ENCODE measurements at places on chromosomes 4 and X.

- no peak for DNase-seq
These were observed 351.2 kb downstream of the ARHGAP24 start for GRCh38 chr4:85826060-85826678.

DNA sequence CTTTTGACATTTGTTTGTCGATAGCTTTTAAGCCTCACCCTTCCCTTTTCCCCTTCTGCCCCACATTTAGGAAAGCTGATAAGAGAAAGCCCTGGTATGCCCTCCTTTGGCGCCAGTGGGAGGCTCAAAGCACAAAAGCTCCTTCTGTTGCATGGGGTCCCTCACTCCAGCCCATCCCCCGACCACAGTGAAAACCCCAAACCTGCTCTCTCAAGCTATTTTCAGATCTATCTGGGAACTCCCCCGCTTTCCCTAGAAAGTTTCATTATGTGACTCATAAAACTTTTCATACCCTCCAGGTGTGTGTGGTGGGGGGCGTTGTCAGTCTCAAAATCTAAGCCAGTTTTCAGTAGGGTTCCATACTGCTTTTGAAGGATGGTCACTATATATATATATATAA is 259.0 kb upstream of the PCDH7 start:
- no peak for DNase-seq

GRCh38 chr4:156798438-156798837 is 173.2 kb downstream of the PDGFC start:
- DNase-seq: no peak

- no peak for DNase-seq
These were observed 301.4 kb upstream of the AADAT start for GRCh38 chr4:170391066-170391740.

GRCh38 chr4:15395311-15395710 is 32.5 kb upstream of the C1QTNF7 start:
- no peak for DNase-seq

DNA sequence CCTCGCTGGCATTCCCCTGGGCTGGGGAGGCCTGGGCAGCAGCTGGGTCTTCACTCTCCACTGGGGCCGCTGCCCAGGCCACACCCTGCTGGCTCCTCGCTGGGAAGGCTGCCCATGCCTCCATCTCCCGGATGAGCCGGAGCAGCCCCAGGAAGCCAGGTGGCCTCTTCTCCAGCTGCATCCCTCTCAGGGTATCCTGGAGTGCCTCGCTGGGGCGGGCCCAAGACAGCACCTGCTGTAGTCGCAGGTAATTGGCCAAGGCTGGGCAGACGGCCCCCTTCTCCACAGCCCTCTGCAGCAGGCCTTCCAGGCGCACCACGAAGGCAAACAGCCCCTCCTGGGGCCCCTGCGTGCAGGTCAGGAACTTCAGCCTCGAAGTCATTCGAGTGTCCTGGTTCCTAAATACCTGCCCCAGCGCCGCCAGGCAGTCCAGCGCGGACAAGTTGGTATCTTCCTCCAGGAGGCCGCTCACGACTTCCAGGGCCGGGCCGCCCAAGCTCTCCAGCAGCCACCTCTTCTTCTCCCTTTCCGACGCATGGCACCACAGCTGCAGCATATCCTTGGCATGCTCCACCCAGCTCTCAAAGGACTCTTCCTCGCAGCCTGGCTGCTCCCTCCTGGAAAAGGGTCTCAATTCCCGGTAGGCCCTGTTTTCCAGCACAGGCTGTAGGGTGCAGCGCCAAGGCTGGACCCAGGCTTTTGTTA is 3.7 kb downstream of the PNMA6E start:
- DNase-seq: no peak

- no peak for DNase-seq
These were observed 84.8 kb upstream of the BMP2K start for GRCh38 chr4:78691334-78691754.

DNA sequence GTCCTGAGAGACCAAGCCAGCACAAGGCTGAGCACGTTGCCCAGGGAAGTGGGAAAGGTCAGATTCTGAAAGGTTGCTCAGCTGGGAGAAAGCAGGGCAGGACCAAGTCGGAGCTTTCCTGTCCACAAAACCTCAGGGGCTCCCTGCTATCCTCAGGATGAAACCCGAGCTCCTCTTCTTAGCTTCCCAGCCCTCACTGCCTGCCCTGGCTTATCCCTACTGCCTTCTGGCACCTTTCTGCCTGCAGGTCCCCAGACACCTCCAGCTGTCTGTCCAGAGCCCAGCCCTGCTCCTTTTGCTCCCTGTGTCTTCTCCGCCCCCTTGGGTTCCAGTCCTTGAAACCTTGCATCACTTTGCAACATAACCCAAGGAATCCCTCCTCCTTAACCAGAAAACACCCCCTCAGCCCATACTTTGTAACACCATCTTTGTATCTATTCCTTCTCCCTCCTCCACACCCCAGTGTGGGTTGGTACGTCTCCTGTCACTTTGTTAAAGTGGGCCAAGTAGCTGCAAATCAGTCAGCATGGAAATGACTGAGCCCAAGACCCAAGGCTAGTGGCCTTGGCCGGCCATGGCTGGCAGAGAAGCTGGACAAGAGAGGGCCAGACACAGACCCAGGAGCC is 20.0 kb upstream of the PRRG3 start:
- DNase-seq: no peak

- DNase-seq: no peak
These were observed 19.7 kb downstream of the ZFP42 start for GRCh38 chr4:188015025-188015940.

GRCh38 chr4:176289561-176289960 is 20.5 kb upstream of the ASB5 start:
- no peak for DNase-seq

GRCh38 chr4:5801696-5802095 is 90.7 kb downstream of the EVC start:
- no peak for DNase-seq

DNA sequence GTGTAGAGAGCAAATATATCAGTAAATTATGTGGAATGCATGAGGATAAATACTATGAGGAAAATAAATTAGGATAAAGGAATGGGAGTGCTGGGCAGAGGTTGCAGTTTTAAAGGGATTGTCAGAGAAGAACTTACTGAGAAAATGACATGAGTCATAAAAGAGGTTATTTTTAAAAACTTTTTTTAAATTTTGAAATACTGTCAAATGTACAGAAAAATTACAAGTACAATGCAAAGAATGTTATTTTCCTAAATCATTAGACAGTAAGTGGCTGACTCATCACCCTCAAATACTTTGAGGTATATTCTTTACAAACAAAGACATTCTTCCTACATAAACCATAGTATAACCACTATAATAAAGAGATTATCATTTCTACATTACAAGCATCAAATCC is 29.8 kb upstream of the H2AZ1 start:
- DNase-seq: no peak

DNA sequence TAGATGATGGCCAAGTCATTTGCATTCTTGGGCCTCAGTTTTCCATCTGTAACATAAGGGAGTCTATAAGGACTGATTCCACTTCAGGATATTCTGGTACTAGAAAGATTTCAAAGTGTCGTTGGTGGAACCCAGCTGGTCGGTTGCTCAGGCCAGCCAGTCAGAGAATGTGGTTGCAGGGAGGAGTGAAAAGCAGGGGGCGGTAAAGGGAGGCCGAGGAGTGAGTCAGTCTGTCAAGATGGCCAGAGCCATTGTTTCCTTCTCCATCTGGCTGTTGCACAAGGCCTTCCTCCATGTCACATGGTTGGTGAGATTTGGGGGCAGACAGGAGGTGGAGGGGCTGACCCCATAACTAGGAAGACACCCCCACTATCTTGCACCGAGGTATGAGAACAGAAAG is 38.2 kb downstream of the STARD8 start:
- no peak for DNase-seq

GRCh38 chrX:21723084-21723483 is 34.8 kb downstream of the SMPX start:
- no peak for DNase-seq

DNA sequence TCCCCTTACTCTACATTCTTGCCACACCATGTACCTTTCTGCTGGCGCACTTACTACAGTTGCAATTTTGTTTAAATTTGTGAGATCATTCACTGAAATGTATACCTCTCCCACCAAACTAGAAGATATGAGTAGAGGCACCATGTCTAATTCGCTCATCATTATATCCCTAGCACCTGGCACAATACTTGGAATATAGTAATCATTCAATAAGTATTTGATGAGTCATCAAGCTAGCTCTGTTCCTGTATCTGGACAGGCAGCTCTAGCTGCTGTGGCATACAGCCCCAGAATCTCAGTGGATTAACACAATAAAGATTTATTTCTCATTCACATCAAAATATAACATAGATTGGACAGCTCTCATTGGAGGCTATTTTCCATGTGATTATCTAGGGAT is 245.9 kb downstream of the IDS start:
- DNase-seq: no peak

DNA sequence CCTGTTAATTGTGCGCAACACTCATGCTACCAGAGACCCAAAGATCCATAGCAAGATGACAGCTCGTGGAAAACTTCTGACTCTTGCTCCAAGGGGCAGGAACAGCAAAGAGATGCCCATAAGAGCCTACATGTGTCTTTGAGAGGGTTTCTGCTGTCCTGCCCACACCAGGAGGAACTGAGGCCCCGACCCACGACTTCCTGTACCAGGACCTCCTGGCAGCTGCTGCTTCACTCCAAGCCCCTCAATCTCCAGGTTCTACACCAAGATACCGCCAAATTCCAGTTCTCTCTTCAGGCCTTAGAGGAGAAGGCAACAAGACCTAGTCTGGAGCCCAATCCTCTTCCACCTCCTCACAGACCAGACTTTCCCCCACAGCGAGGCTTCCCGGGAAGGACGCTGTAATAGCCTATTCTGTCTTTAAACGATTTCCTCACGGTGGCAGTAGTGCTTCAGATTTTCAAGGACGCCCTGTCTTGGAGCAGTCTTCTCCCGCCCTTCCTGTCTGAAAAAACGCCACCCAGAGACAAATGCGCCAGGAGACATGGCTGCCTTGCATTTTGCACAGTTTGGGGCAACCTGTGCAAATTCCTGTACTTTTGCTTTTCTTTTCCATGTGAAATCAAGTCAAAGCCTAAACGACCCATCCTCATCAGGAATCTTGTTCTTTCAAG is 230.2 kb upstream of the STK26 start:
- DNase-seq: no peak

DNA sequence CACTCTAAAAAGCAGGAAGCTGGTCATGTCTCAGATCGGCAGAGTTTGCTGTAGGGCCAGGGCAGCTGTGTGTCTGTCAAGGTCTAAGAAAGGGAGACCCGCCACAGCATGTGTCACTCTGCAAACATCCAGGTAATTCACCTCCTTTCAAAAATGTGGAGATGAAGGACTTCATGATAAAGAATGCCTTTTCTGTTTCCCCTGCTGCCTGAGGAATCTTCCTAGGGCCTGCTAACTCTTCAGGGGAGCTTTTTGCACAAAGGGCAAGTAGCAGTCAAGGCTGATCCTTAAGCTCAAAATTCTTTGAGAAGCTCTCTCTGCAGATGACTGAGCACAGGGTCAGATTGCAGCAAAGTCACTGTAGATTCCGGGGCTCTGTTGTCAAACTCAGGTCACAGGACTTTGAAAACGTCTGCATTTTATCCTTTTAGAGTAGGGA is 21.1 kb downstream of the RASL11B start:
- DNase-seq: no peak

GRCh38 chr4:5974321-5974720 is 43.9 kb downstream of the C4orf50 start:
- DNase-seq: no peak

DNA sequence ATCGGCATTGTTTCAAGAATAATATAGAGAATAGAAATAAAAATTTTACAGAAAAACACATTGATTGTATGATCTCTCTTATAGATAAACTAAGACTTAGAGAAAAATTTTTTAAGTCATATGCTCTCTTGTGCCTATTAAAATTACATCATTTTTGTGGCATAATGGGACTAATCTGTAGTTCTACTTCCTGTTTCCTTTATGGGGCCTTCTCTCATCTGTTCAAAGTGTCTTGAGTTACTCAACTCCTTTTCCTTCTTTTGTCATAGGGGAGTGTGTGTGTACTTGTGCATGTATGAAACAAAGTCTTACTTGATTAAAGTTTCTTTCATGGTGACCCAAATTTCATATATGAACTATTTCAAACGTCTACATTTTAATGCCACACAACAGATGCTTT is 1448.9 kb upstream of the TENM3 start:
- DNase-seq: no peak

DNA sequence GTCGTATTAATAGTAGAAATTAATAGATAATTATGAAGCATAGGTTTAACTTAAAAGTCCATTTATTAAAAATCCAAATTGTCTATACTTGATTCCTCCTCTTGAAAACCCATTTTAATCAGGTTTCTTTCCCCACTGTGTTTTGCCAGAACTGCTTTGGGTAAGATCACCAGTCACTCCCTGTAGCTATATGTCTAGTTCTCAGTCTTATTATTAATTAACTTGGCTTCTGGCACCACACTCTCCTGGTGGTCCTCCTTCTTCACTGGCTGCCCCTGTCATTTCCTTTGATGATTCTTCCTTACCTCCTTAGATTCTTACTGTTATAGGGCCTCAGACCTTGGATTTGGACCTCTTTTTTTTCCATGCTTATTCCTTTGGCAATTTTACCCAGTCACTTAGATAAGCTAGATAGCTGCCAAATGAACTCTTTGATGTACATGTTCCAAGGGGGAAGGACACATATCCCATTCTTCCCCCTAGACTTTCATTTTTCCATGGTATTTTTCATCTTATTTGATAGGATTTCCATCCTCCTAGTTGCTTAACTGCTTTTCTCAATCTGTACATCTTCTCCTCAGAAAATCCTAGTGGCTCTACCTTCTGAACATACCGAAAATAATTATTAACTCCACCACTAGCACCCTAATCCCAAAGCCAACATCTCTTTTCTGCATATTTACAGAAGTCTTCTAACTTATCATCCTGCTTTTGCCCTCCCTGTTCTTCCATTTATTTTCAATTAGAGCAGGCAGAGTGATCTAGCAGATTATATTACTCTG is 24.5 kb downstream of the GIMD1 start:
- no peak for DNase-seq

GRCh38 chr4:170675568-170676262 is 586.0 kb upstream of the AADAT start:
- no peak for DNase-seq

- no peak for DNase-seq
These were observed 333.3 kb downstream of the DCTD start for GRCh38 chr4:182583703-182584415.

DNA sequence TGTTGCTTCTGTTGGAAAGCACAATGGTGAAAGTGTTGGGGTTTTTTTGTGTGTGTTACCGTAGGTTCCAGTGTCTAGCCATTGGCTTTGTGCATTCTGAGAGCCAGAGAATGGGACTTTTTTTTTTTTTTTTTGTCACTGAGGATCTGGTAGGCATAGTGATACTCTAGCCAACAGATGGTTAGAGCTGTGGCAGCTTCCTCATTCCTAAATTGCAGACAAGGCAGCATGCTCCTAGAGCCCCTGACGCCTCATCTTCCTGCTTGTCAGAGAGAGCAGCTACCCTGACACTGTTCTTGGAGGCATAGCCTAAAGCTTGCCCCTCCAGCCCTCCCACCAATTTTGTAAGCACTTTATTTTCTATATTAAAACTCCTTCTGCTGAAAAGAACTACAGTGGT is 27.0 kb downstream of the ARHGEF9 start:
- no peak for DNase-seq

GRCh38 chr4:74716436-74716765 is 77.9 kb downstream of the BTC start:
- DNase-seq: no peak

GRCh38 chr4:110867251-110867960 is 244.5 kb upstream of the PITX2 start:
- DNase-seq: no peak

GRCh38 chr4:151807220-151807619 is 46.4 kb upstream of the GATB start:
- DNase-seq: no peak

Measured in T-helper 1 cell (primary cell).